ENCODE measurements at places on chromosomes 2 and 18. TPM values are rescaled to one million over a fixed set of nuclear protein-coding genes. Genes with fewer than 3 reads are reported as not detected.
A peak's percentile ranks its signal among the peaks of the same experiment; 100 is the strongest.

- no peak for DNase-seq
These were observed 4.9 kb downstream of the ALPK2 start for GRCh38 chr18:58624011-58624410.

DNA sequence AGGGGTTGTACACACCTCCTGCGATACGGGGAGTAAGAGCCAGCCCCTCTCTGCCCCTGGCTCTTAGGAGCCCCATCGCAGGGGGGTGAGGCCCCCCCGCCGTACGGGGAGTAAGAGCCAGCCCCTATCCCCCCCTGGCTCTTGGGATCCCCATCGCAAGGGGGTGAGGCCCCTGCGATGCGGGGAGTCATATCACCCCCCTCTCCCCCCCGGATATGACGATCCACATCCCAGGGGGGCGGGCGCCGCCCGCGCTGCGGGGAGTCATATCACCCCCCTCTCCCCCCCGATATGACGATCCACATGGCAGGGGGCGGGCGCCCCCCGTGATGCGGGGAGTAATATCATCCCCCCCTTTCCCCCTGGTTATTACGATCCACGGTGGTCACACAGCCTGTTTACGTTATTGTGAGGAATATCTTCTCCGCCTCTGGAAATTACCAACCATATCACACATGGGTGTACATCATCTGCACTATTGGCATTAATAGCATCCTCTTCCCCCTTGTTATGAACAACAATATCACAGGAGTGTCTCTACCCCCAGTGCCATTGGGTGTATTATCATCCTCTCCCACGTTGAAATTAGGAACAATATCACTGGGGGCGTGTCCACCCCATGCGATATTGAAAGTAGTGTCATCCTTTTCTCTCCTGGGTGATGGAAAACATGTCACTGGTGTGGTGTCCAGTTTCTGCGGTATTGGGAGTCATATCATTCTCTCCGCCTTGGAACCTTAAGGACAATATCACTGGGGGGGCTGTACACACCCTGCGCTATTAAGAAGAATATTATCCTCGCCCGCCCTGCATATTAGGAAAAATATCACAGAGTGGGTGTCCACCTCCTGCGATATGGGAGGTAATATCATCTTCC lies 24.7 kb upstream of the NAGK start:
- DNase-seq, result no peak

DNA sequence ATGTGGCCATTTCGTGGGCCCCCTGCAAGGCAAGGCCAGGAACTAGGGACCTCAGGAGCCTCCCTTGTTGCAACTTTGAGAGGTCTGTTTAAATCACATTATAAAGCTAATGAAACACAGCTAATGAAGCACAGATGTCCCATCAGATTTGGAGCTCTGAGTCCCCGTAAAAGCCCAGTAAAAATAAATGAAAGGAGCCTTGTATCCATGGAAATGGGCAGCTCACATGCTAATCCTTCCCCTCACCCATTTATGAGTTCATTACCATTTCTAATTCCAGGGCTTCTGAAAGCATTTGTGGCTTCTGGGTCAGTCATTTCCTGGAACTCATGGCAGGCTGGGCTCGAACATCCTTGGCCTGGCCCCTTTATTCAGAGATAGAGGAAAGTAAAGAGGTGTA lies 274.8 kb downstream of the SS18 start:
- no peak for DNase-seq

Gene NR4A2
- total RNA-seq, result 4.3 TPM

- DNase-seq, result no peak
These were observed 4.3 kb downstream of the REL start for GRCh38 chr2:60885683-60886082.

Gene CPO
- total RNA-seq, result 1.6 TPM

DNA sequence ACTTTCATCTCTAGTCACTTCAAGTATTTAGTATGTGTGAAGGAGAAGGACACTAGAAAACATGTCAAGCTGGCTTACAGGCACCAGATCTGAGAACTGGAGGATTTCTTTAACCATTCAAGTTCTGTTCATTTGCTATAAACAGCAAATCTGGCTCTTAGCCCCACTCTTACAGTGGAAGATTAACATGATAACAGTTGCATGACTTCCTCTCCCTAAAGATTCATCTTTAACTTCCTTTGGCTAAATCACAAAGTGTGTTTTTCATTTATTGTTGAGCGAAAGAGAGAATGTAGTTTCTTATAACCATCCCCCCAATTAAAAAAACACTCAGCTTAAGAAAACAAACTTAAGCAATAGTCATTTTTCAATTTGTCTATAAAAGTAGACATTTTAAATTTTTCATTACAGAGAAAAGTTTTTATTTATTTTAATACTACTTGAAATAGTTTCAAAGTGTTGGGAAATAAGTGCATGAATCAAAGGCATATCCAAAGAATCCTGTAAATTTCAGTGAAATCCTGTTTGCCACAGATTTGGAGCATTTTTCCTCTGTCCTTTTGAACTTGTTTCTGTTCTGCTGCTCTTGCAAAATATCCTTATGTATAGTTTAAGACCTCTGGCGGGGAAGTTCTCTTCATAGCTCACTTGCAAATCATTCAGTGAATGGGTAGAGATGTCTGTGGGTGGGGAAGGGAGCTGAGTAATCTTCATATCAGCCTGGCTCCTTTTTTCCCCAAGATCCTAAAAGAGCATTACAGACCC lies 241.0 kb upstream of the RBBP8 start:
- peak; percentile 27 for DNase-seq

GRCh38 chr2:192718340-192718739 lies 523.6 kb upstream of the TMEFF2 start:
- no peak for DNase-seq

- DNase-seq, result no peak
These were observed 10.7 kb downstream of the MRPL44 start for GRCh38 chr2:223967981-223968380.

DNA sequence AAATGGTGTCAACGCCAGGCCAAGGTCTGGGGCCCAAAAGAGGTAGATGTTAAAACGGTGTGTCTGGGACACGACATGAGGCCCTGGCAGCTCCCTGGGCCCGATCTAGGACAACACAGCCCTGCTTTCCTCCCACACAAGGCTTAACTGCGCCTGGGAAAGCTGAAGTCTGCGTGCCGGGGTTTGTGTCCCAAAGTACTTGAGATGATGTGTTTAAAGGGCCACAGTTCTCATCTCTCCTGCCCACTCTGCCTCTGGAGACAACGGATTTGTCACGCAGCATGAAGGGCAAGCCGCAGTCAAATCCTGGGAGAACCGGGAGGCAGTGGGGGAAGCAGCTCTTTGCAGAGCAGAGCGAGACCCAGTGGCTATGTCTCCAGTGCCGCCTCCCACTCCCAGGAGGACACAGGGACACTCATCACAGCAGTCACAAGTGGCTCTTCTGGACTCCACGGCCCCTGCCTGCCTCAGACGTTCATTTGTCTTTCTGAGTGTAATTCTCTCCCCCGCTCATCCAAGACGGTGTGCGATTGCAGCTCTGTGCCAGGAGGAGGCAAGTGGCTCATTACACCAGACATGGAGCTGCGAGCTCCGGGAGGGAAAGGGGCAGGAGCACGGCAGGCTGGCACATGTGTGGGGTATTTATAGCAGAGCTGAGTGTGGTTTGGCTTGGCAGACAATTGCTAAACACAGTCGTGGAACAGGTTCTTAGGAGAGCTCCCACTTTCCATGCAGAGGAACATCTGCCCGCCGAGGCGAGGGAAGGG lies 57.7 kb upstream of the SEMA4C start:
- peak; percentile 89 for DNase-seq

DNA sequence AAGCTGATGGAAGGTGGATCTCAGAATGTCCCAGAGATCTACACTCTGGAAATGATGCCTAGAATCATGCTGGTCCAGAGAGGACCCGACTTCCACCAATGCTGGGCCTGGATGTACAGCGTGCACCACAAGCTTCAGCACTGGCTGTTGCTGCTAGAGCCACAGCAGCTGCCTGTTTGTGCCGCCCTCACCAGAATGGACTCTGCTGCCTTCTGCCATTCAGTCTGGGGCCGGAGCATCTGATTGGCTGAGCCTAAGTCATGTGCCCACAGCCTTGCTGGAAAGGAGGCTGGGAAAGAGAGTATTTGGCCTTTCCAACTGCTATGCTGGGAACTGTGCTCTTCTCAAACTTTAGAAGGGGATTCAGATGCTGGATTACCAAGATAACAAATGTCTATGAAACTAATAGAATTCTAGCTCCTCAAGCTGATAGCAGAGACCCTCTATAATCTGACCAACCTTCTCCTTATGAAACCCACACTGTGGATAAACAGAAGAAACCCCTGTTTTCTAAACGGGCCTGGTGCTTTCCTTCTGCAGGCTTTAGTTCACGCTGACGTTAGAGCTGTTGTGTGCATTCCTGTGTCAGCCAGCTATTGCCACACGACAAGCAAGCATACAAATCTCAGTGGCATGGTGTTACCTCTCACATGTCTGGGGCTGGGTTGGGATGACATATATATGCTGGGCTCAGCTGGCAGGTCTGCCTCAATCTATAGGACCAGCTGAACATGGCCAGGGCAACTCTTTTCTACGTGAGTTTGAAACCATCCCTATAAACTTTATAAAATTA lies 4.1 kb upstream of the LOXHD1 start:
- peak; percentile 68 for DNase-seq

DNA sequence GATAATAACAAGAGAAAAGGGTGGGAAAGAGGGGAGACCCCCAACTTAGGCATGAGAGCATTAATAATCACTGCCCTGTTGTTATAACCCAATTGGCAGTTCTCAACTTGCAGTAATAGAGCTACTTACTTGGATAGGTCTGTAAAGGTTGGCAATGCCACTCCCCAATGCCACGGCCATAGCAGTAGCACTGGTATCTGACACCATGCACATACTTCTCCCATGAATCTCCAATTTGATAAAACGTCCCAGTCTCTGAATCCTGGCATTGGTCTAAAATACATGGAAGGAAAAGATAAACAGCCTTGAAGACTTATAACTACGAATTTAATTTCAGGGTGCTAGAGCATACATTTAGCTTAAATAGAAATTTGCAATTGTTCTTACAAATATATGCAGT lies 16.8 kb downstream of the FN1 start:
- no peak for DNase-seq

Gene COBLL1
- total RNA-seq, result 27.1 TPM

DNA sequence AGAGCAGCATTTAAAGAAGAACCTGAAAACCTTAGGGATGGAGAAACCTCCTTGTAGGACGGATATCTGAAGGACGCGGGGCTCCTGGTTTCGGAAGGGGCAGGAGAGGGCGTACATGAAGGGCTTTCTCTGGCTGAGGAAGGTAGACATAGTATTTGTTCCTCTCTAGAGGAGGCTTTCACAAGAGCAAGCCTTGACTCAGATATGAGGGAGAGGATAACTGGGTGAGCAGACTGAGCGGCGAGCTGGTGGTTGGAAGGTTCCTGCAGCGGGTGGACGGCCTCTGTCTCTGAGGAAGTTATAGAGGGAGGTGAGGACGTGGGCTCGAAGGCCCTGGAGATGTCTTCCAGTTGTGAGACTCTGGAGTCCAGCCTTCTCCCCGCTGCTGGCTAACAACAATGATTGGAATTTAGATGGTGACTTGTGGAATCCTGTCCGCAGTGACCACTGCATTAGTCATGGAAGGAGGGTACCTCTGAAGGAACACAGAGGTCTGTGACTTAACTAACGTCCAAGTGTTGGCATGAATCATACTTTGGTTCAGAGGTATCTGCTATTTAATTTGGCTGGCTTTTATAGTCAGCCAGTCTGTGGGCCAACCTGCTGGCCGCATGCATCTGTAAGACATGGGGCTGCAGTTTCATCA lies 80.9 kb downstream of the ASAP2 start:
- DNase-seq, result no peak

Gene KDM3A
- 93.8 TPM for total RNA-seq

DNA sequence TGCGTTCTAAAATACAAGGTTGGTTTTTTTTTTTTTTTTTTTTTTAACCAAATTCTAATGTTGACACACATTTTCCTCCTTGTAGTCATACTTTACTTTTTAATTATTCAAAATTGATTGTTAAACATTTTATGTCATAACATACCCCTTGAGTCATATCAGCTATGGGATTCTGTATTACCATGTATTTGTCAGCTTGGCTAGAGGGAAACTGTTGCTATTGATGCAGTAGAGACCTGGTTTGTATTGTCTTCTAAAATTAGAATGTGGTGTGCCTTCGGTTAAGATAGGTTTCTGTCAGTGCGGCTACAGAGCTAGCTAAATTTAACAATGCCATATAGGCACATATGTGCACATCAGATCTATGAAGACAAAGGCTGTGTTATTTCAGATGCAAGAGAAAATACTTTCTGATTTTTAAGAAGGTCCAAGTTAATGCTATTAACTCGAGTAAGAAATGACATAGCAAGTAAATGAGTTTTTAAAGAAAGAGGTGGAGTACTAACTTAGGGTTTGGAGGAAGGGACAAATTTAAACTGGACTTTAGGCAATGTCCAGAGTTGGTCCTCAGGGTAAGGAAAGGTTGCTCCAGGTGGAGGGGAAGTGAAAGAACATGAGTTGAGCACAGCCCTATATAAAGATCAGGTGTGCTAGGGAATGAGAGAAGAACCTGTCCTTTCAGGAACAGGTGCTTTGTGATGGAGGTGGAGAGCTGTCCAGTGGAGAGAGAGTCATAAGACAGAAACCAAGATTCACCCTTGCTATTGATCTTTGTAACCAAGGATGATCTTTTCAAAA lies 152.3 kb downstream of the PRPF40A start:
- no peak for DNase-seq

Gene IL1RL2
- total RNA-seq, result 2.8 TPM

Gene ATOH8
- 15.7 TPM for total RNA-seq

GRCh38 chr2:71613953-71614925 lies 160.9 kb downstream of the DYSF start:
- no peak for DNase-seq

Gene FEZ2
- 96.6 TPM for total RNA-seq

Gene IL36G
- not detected for total RNA-seq

GRCh38 chr2:217864963-217865772 lies 137.6 kb downstream of the TNS1 start:
- no peak for DNase-seq

Gene CRIM1
- 57.2 TPM for total RNA-seq

DNA sequence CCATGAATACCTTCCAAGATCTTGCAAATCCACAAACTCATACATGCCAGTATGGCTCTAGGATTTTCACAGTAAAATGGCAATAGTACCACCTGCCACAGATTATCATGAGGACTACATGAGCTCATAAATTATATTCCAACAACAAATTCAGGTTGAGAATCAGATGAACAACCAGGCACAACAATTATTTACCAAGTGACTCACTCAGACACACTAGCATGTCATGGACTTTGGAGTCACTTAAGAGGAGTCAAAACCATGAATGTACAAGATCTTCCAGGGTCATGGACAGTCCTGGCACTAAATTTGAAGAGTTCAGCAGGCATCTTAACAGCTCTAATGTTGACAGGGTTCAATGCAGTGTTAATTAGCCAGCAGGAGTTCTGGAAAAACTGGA lies 34.4 kb upstream of the BZW1 start:
- DNase-seq, result no peak

DNA sequence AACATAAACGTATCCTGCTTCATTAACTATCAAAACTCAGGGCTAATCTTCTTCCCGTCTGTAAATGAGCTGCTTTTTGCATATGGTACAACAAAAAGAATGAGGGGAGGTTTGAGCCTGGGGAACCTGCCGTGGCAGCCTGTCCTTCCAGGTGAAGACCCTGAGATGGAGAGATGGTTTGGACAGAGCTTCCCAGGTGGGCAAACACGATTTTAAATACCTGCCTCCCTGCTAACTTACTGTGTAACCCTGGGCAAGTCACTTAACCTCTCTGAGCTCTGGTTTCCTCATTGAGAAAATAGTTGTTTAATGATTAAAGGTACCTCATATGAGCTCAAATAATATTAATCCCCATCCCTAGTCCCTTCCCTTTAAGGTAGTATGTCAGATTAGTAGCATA lies 9.0 kb downstream of the EMX1 start:
- no peak for DNase-seq

Gene LIMS4
- total RNA-seq, result 1.0 TPM

Gene C2orf78
- total RNA-seq, result not detected
